ENCODE measurements at places on chromosomes 5 and 9. TPM values are rescaled to one million over a fixed set of nuclear protein-coding genes. Genes with fewer than 3 reads are reported as not detected.
A peak's percentile ranks its signal among the peaks of the same experiment; 100 is the strongest.

ASPN gene
- total RNA-seq = 7.8 TPM

IFNB1 gene
- total RNA-seq = not detected

HAPLN1 gene
- 15.1 TPM for total RNA-seq

GARIN3 gene
- not detected for total RNA-seq

SPATA31A7 gene
- not detected for total RNA-seq

COX7C gene
- 244 TPM for total RNA-seq

DNA sequence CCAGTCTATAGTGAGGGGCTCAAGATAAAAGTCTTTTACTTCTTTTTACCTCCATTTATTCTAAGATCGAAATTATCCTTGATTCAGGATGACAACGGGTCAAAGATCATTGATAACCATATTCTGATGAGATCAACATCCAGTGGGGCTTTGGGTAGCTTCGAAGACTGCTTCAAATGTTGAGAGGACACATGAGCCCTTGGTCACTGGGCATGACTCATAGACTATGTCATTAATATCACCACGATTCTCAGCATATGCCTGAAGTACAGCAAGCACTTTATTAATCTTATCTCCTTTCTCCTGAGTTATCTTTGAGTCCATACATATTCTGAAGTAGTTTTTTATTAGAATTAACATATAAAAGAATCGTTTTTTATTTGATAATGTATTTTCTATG, 117.1 kb upstream of the DAB2 start:
- DNase-seq = no peak

DNA sequence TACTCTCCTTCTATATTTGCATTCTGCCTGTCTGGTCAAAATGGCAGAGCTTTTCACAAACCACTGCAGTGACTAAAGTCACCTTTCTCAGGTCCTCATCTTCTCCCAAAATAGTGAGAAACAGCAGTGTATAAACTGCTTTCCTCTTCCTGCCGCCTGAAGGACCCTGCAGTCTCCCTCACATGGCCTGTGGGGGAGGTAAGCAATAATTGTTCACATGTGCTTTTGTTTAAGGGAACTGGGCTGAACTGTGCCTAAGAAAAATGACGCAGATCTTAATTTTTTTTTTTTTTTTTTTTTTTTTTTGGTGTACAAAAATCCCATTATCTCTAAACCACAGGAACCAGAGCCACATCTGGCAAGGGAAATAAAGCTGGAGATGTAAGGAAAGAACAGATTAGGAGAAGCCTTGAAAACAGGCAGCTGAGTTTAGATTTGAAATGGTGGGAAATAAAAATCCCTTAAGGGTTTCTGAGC, 131.7 kb upstream of the VLDLR start:
- DNase-seq = no peak

- no peak for DNase-seq
Observed at GRCh38 chr9:17862101-17862500, 283.2 kb downstream of the SH3GL2 start.

DNA sequence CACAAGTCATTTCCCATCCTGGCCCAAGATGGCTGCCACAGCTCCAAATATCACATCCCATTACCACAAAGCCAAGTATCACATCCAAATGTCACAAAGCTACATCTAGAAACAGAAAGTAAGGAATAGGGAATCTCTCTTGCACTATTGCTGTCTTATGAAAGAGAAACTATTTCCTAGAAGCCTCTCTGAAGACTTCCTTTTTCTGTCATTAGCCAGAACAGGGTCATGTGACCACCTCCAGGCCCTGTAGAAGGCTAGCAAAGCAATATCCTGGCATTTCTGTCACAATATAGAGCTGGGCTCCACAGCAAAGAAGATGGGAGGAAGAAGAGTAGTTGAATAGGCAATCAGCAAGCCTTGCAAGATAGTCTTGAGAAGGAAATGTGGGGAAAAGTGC, 99.2 kb downstream of the SH3TC2 start:
- DNase-seq = no peak

- no peak for DNase-seq
Observed at GRCh38 chr5:102599289-102599688, 100.5 kb upstream of the SLCO6A1 start.

DNA sequence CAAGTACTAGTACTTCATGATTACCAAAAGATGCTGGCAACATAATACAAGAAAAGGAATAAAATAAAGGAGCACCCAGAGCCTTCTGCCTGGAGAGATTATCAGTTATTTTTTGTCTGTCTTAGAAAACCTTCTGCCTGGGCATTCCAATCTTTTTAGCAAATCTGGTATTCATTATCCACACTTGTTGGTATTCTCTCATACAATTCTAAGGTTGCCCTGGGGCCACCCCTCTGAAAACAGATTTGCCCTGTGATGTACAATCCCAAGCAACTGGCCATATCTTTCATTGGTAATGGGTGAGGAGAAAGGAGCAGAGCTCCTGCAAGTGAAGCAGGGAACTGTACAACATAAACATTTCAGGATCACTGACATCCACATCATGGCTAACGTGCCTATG, 47.8 kb downstream of the WDR41 start:
- DNase-seq = no peak

- DNase-seq = no peak
Observed at GRCh38 chr5:110209401-110209800, 517.1 kb downstream of the TMEM232 start.

DNA sequence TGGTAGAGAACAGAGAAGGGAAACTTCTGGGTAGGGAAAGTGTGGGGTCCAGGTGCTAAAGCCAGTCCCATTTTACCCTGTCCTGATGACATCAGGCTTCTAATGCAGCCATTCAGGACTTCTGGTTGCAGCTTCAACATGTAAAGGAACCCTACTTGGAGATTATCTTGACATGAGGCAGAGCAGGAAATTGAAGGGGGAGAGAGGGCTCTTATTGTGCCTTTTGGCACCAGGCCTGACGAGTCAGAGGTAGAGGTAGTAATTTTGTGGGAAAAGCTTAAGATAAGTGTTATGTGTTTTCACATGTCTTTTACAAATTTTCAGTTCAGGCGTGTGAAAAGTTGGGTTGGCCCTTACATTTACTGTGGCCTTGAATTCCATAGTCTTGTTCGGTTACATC, 102.4 kb upstream of the APC start:
- DNase-seq = no peak

DNA sequence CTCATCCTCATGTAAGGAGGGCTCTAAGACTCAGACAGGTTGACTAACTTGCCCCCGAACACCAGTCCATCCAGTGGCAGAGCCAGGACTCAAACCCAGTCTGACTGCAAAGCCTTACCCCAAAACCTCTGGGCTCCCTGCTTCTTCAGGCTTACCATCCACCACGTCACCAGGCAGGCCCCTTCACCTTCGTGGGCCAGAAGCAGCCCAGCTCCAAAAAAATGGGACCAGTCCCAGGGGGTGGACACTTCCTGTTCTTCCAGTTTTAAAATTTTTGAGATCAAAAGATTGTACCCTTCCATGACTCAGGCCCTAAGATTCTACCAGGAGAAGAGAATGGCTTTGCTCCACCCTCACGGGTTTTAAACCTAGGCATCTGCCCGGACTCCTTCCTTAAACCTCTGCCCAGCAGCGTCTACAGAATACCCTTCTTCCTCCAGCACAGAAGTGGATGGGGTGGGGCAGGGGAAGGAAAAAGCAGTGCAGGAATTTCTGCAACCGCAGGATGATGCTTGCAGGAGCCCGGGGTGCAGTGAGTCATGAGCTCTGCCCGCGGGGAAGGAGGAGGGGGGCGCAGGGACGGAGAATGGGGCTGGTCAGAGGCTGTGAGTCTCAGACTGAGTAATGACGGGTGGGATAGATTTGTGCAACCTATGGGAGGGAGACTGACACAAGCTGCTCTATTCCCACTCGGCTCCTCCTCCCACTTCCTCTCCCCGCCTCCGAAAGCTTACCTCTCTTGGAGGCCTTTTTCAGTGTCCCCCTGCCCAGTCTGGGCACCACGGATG, 50.4 kb upstream of the STXBP1 start:
- no peak for DNase-seq

- DNase-seq = peak; percentile 33
Observed at GRCh38 chr9:6955251-6955921, 197.6 kb downstream of the KDM4C start.

DNA sequence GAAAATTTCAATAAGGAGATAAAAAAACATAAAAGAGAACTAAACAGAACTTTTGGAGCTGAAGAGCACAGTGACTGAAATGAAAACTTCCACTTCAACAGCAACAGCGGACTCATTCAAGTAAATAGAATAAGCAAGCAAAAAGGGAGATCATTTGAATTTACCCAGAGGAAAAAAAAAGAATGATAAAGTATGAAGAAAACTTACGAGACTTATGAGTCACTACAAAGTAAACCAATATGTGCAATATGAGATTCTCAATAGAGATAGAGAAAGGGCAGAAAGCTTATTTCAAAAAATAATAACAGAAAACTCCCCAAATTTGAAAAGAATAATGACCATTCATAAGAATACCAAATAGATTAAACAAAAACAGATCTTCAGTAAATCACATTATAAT, 1605.7 kb upstream of the CDH6 start:
- no peak for DNase-seq

- DNase-seq = no peak
Observed at GRCh38 chr5:127810707-127811490, 107.7 kb downstream of the CCDC192 start.

Data from occipital lobe (tissue), 3 donors.